ENCODE measurements at places on chromosomes 16 and 17. TPM values are rescaled to one million over a fixed set of nuclear protein-coding genes. Genes with fewer than 3 reads are reported as not detected.

The ADGRG3 gene
- not detected for total RNA-seq

The TVP23A gene
- total RNA-seq, result not detected

- peak; percentile 95 for DNase-seq
- H3K27ac ChIP-seq, result peak within 1 kb of the TSS; percentile 99
- H3K36me3 ChIP-seq, result no peaks in the 10 kb centered on the region
Observed at GRCh38 chr17:44123356-44124117, at the start of gene HDAC5. Gene HDAC5, minus strand, starts transcription at chr17:44123641. Its CDS starts 6,126 bp downstream, at chr17:44117515.

GRCh38 chr17:82339634-82340580 lies 6.3 kb upstream of the SECTM1 start:
- peaks cover 12% of the 10 kb centered on the region for H3K4me1 ChIP-seq
- no peak overlapping the region for H3K27ac ChIP-seq
- peaks cover 2% of the 10 kb centered on the region for H3K27me3 ChIP-seq
- no peak overlapping the region for H3K4me3 ChIP-seq
- DNase-seq, result no peak
- H3K36me3 ChIP-seq, result no peaks in the 10 kb centered on the region

DNA sequence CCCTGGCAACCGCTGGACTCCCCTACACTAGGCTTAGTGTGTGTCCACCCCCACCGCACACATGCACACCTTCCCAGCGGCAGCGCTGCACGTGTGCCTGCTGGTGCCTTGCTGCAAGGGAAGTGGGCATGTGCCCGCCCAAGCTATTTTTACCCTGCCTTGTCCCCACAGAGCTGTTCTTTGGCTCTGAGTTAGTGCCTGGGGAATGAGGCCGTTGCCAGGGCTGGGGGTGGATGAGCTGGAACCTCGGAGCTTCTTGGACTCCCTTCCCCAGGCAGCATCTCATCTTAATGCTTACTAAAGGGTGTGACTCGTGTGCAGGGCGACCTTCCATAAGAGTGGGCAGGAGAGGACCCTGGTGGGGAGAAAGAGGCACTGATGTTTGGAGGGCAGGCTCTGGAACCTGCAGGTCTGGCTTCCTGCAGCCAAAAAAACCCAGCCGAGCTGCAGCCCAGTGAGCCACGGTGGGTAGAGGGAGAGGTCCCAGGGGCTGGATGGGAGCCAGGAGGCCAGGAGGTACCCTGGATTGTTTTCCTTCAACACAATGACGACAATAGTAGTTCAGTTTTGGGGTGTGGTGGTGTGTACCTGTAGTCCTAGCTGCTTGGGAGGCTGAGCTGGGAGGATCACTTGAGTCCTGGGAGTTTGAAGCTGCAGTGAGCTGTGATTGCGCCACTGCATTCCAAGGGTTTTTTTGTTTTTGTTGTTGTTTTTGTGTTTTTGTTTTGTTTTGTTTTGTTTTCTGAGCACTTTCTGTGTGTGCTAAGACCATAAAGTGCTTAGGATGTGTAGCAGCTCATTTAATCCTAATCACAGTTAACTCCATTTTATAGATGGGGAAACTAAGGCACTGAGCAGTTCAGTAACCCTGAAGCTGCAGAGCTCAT lies 119.1 kb downstream of the RAB11FIP4 start:
- H3K27ac ChIP-seq, result peak overlapping the region; percentile 100
- peaks cover 47% of the 10 kb centered on the region for H3K4me1 ChIP-seq
- peak overlapping the region; percentile 87 for H3K4me3 ChIP-seq
- peak; percentile 31 for DNase-seq

The PDE6G gene
- total RNA-seq, result 9.1 TPM

The METTL2A gene
- 34.6 TPM for total RNA-seq

DNA sequence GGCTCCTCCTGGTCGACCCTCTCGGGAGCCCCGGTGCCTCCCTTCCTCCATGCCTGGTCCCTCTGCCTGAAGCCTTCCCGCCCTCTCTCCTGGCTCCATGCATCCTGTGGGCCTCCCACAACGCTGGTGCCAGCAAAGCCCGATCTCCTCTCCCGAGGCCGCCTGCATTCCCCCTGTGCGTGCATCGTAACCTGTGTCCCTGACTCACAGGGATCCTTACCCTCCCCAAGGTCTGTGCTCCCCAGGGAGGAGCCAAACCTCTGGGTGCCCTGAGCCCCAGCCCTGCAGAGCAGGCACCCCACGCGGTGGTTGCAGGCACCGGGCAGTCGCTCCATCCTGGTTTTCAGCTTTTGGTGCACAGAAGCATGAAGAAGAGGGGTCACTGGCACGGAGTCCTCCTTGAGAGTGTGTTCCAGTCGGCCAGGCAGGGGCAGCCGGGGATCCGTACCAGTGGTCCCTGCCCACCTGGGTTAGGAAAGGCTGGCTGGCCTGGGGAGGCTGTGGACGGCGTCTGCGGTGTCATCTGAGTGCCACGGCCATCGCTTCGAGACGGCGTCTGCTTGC lies 1.8 kb upstream of the ENPP7 start:
- H3K27ac ChIP-seq, result no peak overlapping the region
- DNase-seq, result no peak
- peaks cover 5% of the 10 kb centered on the region for H3K4me1 ChIP-seq
- no peak overlapping the region for H3K4me3 ChIP-seq
- no peaks in the 10 kb centered on the region for H3K36me3 ChIP-seq
- H3K27me3 ChIP-seq, result no peaks in the 10 kb centered on the region

DNA sequence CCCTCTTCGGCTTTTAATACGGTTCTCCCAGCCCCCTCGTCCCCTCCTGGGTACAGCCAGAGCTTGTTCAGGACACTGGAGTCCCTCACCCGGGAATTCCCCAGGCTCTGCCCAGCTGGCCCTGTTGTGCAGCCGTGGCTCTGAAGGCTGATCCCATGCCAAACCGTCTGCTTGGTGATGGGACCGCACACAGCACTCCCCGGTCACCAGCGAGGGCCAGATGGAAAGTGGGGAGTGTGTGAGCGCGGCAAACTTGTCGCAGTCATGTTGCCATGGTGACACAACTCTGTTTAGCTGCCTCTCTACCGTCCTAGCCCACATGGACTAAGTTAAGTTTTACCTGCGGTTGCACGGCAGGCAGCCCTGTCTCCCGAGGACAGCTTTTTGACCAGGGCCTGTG lies 107.9 kb downstream of the RAP1GAP2 start:
- no peaks in the 10 kb centered on the region for H3K4me1 ChIP-seq
- H3K27me3 ChIP-seq, result no peaks in the 10 kb centered on the region
- DNase-seq, result no peak
- no peak overlapping the region for H3K4me3 ChIP-seq
- peaks cover 5% of the 10 kb centered on the region for H3K36me3 ChIP-seq
- no peak overlapping the region for H3K27ac ChIP-seq

GRCh38 chr16:68450741-68451255 lies 2.5 kb upstream of the SMPD3 start:
- peaks cover 12% of the 10 kb centered on the region for H3K27me3 ChIP-seq
- no peak overlapping the region for H3K27ac ChIP-seq
- no peak overlapping the region for H3K4me3 ChIP-seq
- peaks cover 8% of the 10 kb centered on the region for H3K4me1 ChIP-seq

GRCh38 chr16:87306516-87306915 lies 10.7 kb downstream of the C16orf95 start:
- H3K27me3 ChIP-seq, result no peaks in the 10 kb centered on the region
- H3K4me3 ChIP-seq, result no peak overlapping the region
- no peak for DNase-seq

DNA sequence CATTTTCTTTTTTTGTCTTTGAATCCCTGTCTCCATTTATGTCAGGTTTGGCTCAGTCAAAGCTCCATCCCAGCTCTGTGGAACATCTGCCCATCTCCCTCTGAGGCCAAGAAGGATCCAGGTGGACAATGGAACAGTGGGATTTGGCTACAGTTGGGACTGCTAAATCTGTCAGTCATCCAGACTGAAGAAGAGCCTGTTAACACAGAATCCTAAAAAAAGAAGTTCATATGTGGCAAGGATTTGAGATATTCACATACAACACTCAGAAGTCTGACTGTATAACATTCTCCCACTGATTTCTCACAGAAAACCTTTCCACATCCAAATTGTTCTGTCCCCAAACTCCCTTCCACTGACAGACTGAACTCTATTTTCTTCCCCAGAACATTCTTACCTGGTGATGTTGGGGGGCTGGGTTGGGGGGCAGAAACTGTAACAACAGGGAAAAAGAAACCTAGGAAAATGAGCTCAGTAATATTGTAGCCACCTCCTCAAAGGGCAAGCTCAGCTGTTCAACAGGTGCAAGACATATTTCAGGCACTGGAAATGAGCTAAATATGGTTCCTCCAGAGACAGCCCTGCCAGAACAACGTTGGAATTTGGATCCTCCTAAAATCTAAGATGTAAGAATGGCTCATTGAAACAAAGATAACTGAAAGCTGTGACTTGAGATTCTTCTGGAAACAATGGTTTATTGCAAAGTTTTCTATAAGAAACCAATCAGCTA lies 301.5 kb upstream of the CDH5 start:
- no peak overlapping the region for H3K27ac ChIP-seq
- peaks cover 21% of the 10 kb centered on the region for H3K27me3 ChIP-seq
- H3K4me3 ChIP-seq, result no peak overlapping the region
- no peaks in the 10 kb centered on the region for H3K36me3 ChIP-seq

The MATCAP1 gene
- total RNA-seq, result 16.7 TPM

- no peak for DNase-seq
- H3K4me3 ChIP-seq, result no peak overlapping the region
- H3K4me1 ChIP-seq, result peaks cover 5% of the 10 kb centered on the region
- H3K36me3 ChIP-seq, result peaks cover 3% of the 10 kb centered on the region
Observed at GRCh38 chr17:75809631-75810111, 25.1 kb downstream of the UNK start.

The CCL8 gene
- total RNA-seq, result not detected

The TM4SF5 gene
- not detected for total RNA-seq

DNA sequence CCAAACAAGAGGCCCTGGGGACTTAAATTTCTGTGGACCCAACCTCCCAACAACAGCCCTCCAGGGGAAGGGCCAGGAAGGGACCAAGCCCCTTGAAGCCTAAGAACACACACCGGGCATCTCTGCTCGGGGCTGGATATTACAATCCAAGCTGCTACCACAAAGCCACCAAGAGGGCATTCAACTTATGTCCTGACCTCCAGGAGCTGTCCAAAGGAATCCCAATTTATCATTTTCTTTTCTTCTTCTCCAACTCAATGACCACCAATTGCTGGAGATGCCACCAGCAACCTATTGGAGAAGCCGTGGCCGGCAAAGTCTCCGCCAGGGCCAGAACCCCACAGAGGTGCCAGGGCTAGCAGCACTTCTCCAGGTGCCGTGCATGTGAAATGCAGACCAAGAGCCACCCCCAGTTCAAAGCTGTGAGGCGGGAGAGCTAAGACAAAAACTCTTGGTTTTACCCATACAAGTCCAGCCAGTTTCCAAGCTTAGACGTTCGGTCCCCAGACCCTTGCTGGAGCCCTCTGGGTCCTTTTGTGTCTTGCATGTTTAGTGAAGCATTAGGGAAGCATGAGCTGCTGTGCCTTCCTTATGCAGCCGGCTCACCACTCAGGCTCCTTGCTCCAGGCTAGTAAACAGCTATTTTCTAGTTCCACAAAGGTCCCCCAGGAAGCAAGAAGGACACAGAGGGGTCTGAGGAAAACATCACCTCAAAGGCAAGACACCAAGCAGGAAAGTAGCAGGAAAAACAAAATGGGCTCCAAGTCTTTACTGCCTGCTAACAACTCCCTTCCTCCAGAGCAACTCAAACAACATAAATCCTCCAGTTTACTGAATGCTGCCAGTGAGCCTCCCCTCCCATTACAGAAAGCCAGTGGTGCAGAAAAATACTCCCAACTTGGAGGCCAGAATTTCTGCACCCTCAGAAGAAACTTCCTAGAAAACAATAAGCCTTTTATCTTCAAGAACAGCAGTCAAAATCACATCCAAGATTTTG lies 3.2 kb downstream of the PITPNA start:
- peaks cover 33% of the 10 kb centered on the region for H3K4me1 ChIP-seq
- H3K4me3 ChIP-seq, result no peak overlapping the region
- H3K27me3 ChIP-seq, result no peaks in the 10 kb centered on the region

The OR1F1 gene
- total RNA-seq, result not detected

- H3K36me3 ChIP-seq, result no peaks in the 10 kb centered on the region
- no peaks in the 10 kb centered on the region for H3K27me3 ChIP-seq
- peak overlapping the region; percentile 49 for H3K4me3 ChIP-seq
- peak; percentile 80 for DNase-seq
- H3K4me1 ChIP-seq, result peaks cover 69% of the 10 kb centered on the region
Observed at GRCh38 chr17:77882481-77883212, 75.9 kb upstream of the TNRC6C start.

- no peak for DNase-seq
- no peaks in the 10 kb centered on the region for H3K27me3 ChIP-seq
- H3K4me1 ChIP-seq, result peaks cover 21% of the 10 kb centered on the region
- peaks cover 37% of the 10 kb centered on the region for H3K36me3 ChIP-seq
Observed at GRCh38 chr17:4170639-4171280, 27.8 kb downstream of the CYB5D2 start.

The GHDC gene
- 14.6 TPM for total RNA-seq

- DNase-seq, result no peak
- no peak overlapping the region for H3K4me3 ChIP-seq
- H3K4me1 ChIP-seq, result peaks cover 60% of the 10 kb centered on the region
- peaks cover 9% of the 10 kb centered on the region for H3K36me3 ChIP-seq
Observed at GRCh38 chr17:39641883-39642282, 4.9 kb downstream of the STARD3 start.

The TLCD3B gene
- total RNA-seq, result 2.0 TPM

GRCh38 chr16:1654505-1655268 lies 23.4 kb upstream of the JPT2 start:
- no peak overlapping the region for H3K27ac ChIP-seq
- H3K4me1 ChIP-seq, result no peaks in the 10 kb centered on the region
- H3K36me3 ChIP-seq, result peaks cover 21% of the 10 kb centered on the region

The SGCA gene
- 0.38 TPM for total RNA-seq

GRCh38 chr16:2042986-2043666 lies 4.5 kb downstream of the NTHL1 start:
- no peak for DNase-seq
- no peaks in the 10 kb centered on the region for H3K36me3 ChIP-seq
- no peak overlapping the region for H3K4me3 ChIP-seq
- peaks cover 6% of the 10 kb centered on the region for H3K4me1 ChIP-seq

- DNase-seq, result no peak
- H3K27ac ChIP-seq, result no peak overlapping the region
- H3K4me1 ChIP-seq, result no peaks in the 10 kb centered on the region
- no peak overlapping the region for H3K4me3 ChIP-seq
- no peaks in the 10 kb centered on the region for H3K27me3 ChIP-seq
- H3K36me3 ChIP-seq, result peaks cover 5% of the 10 kb centered on the region
Observed at GRCh38 chr17:45923511-45924268, 29.3 kb downstream of the MAPT start.

The KRTAP1-4 gene
- total RNA-seq, result not detected
